ENCODE measurements at places on chromosomes 3 and 15.

- no peak overlapping the region for H3K4me3 ChIP-seq
- no peak for DNase-seq
- H3K4me1 ChIP-seq: no peaks in the 10 kb centered on the region
These were observed 409.0 kb downstream of the TUSC7 start for GRCh38 chr3:117118604-117119003.

GRCh38 chr3:4406746-4407568 is 60.1 kb downstream of the SUMF1 start:
- peaks cover 22% of the 10 kb centered on the region for H3K36me3 ChIP-seq
- DNase-seq: no peak
- no peak overlapping the region for H3K4me3 ChIP-seq
- peaks cover 5% of the 10 kb centered on the region for H3K4me1 ChIP-seq

- no peaks in the 10 kb centered on the region for H3K27me3 ChIP-seq
- H3K36me3 ChIP-seq: no peaks in the 10 kb centered on the region
- H3K4me1 ChIP-seq: no peaks in the 10 kb centered on the region
- H3K27ac ChIP-seq: no peak overlapping the region
These were observed 7.6 kb downstream of the XCR1 start for GRCh38 chr3:46019707-46020106.

DNA sequence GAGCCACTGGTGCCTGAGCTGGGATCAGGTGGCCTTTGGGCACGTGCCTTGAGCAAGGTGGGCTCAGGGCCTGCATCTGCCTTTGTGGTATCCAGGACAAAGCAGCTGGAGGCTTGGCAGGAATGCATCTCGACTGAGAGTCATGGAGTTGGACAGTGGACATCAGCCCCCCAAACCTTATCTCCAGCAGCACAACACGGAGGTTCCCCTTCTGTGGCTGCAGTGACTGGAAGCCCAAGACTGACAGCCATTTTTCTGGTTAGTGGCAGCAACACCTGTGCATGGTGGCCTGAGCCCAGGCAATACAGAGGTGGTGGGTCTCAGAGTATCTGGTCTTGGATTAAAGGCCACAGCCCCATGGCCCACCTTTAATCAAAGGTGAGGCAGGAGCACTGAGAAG is 27.8 kb upstream of the TSEN2 start:
- no peaks in the 10 kb centered on the region for H3K36me3 ChIP-seq
- DNase-seq: no peak
- no peak overlapping the region for H3K4me3 ChIP-seq
- H3K27me3 ChIP-seq: no peaks in the 10 kb centered on the region

- peaks cover 37% of the 10 kb centered on the region for H3K4me1 ChIP-seq
- DNase-seq: peak; percentile 97
- H3K27me3 ChIP-seq: no peaks in the 10 kb centered on the region
- peaks cover 36% of the 10 kb centered on the region for H3K36me3 ChIP-seq
These were observed 50.7 kb downstream of the UMPS start for GRCh38 chr3:124780761-124781475.

GRCh38 chr3:160473978-160474377 is 24.4 kb upstream of the TRIM59 start:
- no peaks in the 10 kb centered on the region for H3K27me3 ChIP-seq
- peaks cover 2% of the 10 kb centered on the region for H3K4me1 ChIP-seq
- H3K4me3 ChIP-seq: no peak overlapping the region
- no peak overlapping the region for H3K27ac ChIP-seq
- DNase-seq: no peak

DNA sequence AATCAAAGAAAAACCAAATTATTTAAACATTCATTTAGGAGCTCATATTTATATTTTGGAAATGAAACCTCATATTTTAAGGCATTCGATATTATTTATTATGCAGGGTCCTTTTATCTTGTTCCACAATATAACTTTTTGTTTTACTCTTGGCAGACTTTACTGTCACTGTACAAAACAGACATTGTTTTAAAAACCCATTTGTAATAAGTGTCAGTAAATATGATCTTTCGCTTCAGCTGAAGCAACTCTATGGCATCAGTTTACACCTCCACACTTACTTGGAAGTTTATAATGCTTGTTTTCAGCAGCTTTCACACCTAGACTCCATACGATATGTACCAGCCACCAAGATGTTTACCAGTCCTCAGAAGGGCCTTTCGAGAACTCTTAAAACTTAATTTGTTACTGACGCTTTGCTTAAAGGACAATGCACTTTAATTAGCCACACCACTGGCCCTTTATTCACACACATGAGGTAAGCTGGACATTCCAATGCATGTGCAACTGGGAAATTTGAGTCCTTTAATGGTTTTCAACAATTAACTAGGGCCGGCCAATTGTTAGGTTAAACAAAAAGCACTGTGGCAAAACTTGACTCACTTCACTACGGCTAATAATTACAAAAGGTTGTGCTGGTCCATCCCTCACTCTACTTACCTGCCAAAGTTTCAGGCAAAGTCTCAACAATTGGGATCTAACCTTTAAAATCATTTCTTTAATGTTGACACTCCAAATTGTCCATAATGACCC is 16.7 kb downstream of the WWTR1 start:
- H3K4me3 ChIP-seq: no peak overlapping the region
- peaks cover 9% of the 10 kb centered on the region for H3K36me3 ChIP-seq
- DNase-seq: no peak
- peak overlapping the region; percentile 8 for H3K27ac ChIP-seq

GRCh38 chr3:193686665-193687483 is 93.9 kb downstream of the OPA1 start:
- peaks cover 22% of the 10 kb centered on the region for H3K36me3 ChIP-seq
- H3K4me1 ChIP-seq: peaks cover 3% of the 10 kb centered on the region
- DNase-seq: no peak
- no peaks in the 10 kb centered on the region for H3K27me3 ChIP-seq

DNA sequence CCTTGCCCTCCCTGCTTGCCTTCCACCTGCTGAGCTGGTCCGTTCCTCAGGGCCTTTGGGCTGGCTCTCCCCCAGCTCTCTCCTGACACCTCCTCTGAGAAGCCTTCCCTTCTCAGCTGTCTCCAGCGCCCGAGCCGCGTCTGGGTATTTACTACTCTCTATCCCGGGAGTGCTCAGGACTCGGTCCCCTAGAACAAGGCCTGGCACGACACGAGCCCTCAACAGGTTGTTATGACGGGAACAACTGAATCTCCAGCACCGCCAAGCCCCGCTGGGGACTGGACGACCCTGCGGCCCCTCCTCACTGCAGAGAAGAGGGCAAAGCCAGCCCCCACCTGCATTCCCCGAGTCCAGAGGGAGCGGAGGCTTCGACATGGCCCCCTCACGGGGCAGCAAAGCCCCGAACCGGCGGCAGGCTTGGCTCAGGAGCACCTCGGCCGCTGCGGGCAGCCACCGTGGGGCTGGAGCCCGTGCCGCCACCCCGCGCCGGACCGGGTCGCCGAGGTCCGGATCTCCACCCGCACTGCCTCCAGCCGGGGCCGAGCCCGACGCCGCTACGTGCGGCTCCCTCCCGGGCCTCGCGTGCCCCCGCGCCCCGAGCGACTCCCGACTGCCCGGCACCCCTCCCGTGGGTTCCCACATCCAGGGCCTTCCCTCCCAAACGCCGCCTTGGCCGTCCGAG is 792 bp downstream of the TPRA1 start:
- H3K4me3 ChIP-seq: peak overlapping the region; percentile 76
- H3K27ac ChIP-seq: peak overlapping the region; percentile 66
- peaks cover 33% of the 10 kb centered on the region for H3K4me1 ChIP-seq
- no peaks in the 10 kb centered on the region for H3K27me3 ChIP-seq
- H3K36me3 ChIP-seq: peaks cover 6% of the 10 kb centered on the region

DNA sequence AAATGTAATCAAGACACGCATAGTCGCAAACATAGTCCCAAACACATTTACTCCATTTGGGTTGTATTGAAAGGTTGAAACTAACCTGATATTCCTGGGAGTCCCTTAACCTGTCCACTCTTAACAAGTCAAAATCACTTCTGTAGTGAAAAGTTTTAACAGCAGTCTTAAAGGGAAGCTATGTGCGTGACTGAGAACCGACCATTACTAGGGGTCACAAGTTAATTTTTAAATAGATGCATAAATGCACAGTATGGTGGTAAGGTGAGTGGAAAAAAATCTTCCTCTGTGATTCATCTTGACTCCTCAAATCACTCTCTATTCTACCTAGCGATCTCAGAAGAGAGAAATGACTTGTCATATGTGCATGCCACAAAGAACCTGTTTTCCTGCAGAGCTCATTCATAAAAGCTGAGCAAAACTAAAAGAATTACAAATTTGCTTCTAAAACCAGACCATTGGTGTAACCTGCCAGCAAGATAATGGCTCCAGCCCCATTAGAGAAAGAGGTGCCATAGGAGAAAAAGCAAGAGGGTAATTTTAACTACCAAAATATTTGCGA is 4.8 kb downstream of the GPR15 start:
- H3K4me1 ChIP-seq: no peaks in the 10 kb centered on the region
- H3K27me3 ChIP-seq: peaks cover 9% of the 10 kb centered on the region
- no peak overlapping the region for H3K4me3 ChIP-seq
- no peak overlapping the region for H3K27ac ChIP-seq
- DNase-seq: no peak

DNA sequence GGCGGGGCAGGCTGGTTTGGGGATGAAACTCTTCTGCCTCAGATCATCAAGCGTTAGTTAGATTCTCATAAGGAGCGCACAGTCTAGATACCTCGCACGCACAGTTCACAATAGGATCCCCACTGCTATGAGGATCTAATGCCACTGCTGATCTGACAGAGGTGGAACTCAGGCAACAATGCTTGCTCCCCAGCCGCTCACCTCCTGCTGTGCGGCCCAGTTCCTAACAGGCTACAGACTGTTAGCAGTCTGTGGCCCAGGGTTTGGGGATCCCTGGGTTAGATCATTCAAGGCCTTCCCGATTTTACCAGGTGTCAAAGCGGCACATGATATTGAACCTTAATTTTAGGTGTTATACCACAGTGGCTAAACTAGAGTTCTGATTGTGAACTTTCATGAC is 232.8 kb downstream of the UBE2E2 start:
- no peaks in the 10 kb centered on the region for H3K36me3 ChIP-seq
- no peaks in the 10 kb centered on the region for H3K27me3 ChIP-seq
- no peak overlapping the region for H3K4me3 ChIP-seq

DNA sequence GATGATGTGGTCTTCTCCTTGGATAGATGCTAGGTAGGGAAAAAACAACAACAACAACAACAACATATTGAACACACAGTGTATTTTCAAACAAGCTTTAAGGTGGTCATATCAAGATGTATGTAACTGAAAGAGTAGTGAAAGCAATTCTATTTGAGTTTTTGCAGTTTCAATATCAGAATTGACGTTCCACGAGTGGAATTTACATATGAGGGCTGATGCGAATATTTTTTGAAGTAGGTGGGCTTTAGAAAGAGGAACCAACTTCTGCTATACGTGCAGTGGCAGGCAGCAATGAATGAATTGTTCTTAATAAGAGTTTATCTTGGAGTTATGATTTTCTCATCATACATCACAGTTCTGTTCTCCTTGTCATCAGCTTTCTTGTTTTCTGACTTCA is 151.9 kb upstream of the CNTN3 start:
- H3K27me3 ChIP-seq: no peaks in the 10 kb centered on the region
- no peak overlapping the region for H3K27ac ChIP-seq
- H3K36me3 ChIP-seq: no peaks in the 10 kb centered on the region
- no peaks in the 10 kb centered on the region for H3K4me1 ChIP-seq

DNA sequence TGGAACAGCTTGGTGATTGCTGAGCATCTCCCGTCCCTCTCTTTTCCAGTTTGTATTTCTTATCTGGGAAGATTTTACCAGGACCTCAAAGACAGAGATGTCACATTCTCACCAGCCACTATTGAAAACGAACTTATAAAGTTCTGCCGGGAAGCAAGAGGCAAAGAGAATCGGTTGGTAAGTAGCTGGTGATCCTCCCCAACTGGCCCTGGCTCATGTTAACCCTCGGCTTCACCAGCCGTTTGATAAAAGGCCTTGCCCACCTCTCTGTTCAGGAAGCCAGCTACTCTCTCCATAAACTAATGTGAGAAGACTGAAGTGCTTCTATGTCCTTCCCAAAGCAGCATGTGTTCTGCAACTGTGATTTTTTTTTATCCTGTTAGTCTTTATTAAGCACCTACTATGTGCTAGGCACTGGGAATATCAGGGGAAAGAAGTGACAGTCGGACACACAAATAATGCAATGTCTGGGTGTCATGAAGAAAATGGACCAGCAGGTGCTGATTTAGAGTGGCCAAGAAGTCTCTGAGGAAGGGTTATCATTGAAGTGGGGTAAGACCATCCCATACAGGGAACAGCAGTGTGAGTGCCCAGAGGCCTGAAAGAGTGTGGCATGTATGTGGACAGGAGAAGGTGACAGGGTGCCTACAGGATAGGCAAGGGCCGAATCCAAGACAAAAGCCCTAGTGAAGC is 1.2 kb downstream of the MANF start:
- H3K27me3 ChIP-seq: no peaks in the 10 kb centered on the region
- DNase-seq: peak; percentile 29
- peak overlapping the region; percentile 97 for H3K4me3 ChIP-seq
- H3K4me1 ChIP-seq: peaks cover 24% of the 10 kb centered on the region
- no peak overlapping the region for H3K27ac ChIP-seq

DNA sequence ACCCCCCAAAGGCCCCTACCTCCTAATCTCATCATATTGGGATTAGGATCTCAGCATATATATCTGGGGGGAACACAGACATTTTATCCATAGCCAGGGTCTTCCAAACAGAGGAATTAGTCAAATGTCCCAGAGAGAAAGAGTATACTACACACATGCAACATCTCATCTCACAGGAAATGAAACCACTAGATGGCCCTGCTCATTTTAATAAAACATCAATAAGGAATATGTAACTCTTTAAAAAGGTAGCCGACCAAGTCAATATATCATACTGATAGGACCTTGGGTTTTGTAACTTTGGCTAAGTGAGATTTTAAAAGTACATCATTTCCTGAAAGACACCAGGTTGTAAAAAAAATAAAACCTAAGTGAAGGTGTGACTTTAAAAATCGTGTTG is 45.6 kb upstream of the THSD4 start:
- no peaks in the 10 kb centered on the region for H3K27me3 ChIP-seq
- no peak overlapping the region for H3K27ac ChIP-seq
- no peaks in the 10 kb centered on the region for H3K36me3 ChIP-seq
- no peaks in the 10 kb centered on the region for H3K4me1 ChIP-seq
- no peak overlapping the region for H3K4me3 ChIP-seq
- DNase-seq: no peak

GRCh38 chr3:106176734-106177133 is 307.9 kb upstream of the CBLB start:
- H3K4me3 ChIP-seq: no peak overlapping the region
- no peaks in the 10 kb centered on the region for H3K36me3 ChIP-seq
- DNase-seq: peak; percentile 53

DNA sequence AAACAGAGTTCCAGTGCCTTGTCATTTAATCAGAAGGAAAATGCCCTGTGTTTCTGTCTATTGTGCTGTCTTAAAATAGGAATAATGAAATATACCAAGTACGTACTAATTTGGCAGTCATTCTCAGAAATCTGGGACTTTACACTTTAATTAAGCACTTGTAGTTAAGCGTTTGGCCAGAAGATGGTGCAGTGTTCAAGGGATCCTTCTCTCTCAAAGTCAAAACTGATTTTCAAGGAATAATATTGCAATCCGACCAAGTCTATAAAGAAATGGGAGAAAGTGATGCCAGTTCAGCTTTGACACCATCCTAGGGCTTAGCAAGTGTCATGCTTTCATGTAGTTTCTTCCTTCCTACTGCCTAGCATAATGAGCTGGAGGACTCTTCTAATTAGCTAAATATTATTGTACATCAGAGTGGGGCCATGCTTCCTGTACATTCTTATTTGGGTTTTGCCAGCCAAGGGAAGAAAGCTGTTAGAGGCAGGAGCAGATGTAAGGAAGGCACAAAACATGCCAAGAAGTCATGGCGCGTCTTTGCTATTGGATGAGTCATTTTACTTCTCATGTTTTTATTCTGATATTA is 64.8 kb downstream of the SAMMSON start:
- peak; percentile 44 for DNase-seq
- no peak overlapping the region for H3K4me3 ChIP-seq
- peaks cover 10% of the 10 kb centered on the region for H3K27me3 ChIP-seq
- no peak overlapping the region for H3K27ac ChIP-seq
- no peaks in the 10 kb centered on the region for H3K36me3 ChIP-seq
- no peaks in the 10 kb centered on the region for H3K4me1 ChIP-seq

Measured in mesenchymal stem cell (in vitro differentiated cells and primary cell).